ENCODE measurements at places on chromosomes 2 and 18.

DNA sequence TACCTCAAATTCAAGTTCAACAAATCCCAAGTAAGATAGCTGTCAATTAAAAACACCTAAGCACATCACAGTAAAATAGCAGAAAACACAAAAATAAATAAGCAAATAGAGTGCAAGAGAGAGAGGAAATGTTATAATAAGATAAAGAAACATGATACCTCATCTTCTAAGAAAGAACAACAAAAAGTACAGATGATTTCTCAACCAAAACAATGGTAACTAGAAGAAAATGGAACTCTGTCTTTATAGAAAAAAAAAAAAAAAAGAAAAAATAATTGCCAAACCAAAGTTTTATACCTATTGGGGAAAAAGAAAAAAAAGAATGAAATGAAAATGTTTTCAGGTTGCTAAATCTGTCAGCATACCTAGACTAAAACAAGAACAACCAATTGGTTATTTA, 1253.5 kb upstream of the CDH2 start:
- no peak for DNase-seq

DNA sequence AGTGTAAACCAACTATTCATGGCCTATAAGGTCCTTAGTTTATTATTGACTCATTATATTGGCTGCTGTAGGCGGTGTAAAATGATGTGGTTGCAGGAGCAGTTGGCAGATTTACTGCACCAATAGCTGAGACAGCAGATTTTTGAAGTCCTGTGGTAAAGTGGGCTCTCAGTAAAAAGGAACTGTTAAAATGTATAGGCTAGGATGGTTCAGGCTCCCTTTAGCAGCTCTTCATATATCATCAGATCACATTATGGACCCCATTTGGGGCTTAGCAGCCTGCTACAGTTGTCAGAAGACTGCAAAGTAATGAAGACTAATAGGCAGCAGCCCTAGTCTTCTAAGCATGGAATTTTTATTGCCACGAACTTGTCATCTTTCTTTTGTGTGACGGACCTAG, 27.8 kb downstream of the MTX2 start:
- no peak for DNase-seq

DNA sequence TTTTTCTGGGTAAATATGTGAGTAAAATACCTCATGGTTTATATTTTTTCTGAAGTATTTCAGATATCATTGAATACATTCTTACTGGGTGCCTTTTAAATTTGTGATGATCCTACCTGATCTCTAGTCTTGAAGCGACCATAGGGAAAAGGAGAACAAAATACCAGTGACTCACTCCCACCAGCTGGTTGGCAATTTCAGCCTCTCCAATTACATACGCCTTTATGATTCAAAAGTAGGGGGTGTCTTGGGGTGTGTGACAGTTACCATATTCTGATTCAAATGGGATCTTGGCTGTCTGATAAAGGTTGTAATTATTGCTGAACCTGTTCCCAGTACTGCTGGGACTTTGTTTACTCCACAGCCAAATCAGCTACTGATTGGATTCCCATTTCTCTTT, 175.9 kb upstream of the NXPH2 start:
- no peak for DNase-seq

DNA sequence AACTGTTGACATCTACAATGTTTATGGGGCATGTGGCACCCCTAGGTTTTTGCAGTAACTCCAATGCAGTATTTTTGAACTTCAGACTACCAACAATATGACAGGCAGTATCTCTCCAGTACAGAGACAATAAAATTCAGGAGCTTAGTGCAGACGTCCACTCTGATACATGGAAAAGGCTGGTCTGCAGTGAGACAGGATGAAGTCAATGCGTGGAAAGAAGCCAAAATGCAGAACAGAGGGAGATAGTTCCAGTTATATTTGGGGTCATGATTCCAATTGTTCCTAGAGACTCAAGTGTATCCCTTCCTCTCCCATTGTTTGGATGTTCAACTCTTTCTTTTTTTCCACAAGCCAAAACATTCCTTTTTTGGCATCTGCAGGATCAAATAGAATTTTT, 18.7 kb upstream of the SMAD2 start:
- peak; percentile 92 for DNase-seq
